ENCODE measurements at places on chromosomes 11 and 22.

DNA sequence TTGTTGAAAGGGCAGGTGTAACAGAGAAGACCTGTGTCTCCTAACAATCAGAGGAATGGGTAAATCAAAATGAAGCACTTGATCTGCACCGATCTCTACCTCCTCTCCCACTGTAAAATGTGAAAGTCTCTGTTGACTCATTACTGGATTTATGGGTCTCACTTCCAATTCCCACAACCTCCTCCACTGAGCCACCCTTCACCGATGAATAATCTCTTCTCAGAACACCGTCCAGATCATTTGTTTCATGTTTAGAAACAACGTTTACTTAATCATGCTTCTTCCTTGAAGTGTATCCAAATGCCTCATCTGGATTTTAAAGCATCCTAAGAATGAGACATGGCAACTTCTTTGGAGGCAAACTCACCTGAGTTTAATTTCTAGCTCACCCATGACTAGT, 643.6 kb downstream of the ETS1 start:
- no peak for DNase-seq

DNA sequence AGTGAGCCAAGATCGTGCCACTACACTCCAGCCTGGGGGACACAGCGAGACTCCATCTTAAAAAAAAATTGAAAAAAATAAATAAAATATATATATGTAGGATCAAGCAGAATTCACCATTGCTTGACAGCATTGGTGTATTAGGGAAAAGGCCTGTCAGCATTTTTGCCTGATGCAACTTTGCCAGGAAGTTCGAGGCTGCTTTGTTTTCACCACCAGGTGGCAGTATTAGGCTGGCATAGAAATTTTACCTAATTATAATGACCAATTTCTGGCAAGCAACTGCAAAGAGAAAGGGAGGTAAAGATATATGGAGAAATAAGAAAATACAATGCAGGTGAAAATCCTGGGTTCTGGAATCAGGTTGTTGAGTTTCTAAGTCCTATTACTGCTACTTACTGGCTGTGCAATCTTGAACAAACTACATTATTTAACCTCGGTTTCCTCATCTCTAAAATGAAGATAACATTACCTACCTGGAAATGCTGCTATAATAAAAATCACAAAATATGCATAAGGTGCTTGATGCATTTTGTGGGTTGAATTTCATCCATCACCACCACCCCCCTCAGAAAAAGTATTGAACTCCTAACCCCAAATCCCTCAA, 24.7 kb downstream of the LAYN start:
- peak; percentile 23 for DNase-seq

DNA sequence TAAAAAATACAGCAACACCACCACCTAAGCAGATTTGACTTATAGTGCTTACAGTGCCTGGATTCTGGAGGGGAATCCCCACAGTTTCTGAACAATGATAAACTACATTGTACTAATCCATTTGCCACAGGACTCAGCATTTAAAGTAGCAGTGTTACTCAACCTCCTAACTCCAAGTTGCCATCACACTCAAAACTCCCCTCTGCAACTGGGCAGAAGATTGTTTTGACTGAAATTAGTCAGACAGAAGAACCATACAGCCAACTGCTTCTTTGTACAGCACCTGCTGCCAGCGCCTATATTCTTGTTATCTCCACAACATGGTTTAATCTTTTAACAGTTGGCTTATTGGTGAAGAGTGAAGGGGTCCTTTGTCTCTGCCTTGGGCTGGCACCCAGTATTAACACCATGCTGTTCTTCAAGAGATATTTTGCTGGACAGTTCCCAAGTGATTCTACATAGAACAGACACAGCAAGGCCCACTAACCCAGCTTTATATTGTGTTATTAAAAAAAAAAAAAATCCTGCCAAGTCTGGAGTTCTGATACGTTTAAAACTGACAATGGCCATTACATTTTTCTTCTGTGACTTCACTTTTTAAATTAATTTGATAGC, 273.2 kb downstream of the DCDC1 start:
- no peak for DNase-seq

DNA sequence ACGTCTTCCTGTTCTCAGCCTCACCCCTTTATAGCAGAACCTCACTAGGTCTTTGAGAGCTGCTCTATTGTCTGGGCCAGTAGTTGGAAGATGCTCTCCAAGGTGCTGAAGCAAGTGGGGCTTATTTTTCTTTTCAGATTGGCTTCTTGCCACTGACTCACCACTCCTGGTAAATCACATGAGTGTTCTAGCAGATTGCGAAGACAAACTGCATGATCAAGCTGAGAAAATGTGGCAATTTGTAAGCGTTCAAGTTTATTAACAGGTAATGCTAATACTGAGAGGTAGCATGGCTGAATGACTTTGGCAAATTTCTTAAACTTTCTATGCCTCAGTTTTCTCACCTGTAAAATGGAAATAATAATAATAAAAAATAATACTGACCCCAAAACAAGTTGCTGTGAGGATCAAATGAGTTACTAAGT, 59.2 kb downstream of the CACNG2 start:
- DNase-seq = no peak

DNA sequence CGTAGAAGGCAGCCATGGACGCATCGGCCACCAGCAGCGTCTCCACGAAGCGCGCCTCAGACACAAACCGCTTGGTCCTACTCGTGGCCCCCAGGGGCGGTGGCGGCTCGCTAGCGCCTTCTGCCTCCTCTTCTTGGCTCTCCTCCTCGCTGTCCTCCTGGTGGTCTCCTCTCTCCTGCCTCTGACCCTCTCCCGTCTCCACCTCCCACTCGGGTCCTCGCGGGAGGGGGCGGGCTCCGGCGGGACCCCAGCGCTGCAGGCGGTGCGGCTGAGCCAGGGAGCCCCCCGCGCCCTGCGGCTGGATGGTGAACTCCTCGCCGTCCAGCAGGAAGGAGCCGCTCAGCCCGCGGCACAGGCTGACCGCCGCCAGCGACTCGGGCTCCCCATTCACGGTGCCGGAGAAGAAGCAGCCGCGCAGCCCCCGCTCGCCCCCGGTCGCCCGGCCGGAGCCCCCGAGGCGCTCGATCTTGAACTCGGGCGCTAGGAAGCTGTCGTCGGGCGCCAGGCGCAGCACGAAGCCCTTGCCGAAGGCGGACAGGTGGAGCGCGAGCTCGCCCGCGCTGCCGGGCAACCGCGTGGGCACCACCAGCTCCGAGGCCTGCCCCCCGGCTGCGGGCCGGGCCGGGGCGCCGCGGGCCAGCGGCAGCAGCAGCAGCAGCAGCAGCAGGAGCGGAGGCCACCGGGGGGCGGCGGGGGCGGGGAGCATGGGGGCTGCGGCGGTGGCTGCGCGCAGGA, 661 bp downstream of the ADAMTS8 start:
- no peak for DNase-seq

DNA sequence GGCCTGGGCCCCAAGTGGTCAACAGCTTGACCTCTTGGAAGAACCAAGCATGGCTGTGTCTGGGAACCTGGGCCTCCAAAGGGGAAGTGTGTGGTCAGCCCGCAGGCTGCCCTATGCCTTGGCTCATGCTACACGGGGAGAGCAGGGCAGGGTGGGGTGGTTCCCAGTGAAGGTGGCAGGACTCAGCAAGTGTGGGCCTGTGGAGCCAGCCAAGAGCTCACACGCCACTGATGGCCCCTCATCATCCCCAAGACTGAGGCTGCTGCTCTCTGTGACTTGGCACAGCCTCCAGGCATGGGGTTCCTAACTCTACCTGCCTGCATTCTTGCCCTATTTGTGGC, 15.9 kb upstream of the DGCR8 start:
- no peak for DNase-seq

DNA sequence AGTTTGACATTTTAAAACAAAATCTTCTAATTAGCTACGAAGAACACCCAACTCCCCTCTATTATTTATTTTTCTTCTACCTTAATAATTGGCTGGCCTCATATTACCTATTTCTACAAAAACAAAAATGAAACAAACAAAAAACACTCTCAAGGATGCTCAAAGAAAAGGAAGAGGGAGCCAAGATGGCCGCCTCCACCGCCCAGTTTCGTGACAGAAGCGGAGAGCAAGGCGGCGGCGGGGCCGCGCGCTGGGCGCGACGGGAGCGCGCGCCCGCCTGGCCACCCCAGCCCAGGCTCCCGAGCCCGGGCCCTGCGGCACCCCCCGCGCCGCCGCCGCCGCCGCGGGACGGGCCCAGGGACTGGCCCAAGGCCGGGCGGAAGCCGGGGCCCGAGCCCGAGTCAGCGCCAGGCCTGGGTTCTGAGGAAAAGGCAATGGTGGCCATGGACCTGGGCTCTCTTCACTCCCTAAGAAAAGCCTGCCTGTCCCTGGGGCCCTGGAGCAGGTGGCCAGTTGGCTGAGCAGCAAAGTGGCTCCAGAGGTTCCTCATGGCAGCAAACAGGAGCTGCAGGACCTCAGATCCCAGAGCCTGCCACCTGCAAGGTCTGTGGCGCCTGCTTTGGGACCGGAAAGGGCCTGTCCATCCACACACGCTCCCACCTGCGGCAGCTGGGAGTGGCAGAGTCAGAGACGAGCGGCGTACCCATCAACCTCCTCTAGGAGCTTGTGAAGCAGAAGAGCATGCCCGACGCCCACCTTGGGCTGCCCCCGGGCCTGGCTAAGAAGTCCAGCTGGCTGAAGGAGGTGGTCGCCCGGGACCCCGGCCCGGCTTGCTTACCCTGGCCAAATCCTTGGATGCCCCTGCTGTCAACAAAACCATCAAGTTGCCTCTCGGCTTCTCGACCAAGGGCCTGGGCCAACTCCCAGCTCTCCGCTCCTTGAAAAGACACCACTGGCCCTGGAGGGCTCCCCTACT, 543.2 kb upstream of the CCDC179 start:
- DNase-seq = no peak

DNA sequence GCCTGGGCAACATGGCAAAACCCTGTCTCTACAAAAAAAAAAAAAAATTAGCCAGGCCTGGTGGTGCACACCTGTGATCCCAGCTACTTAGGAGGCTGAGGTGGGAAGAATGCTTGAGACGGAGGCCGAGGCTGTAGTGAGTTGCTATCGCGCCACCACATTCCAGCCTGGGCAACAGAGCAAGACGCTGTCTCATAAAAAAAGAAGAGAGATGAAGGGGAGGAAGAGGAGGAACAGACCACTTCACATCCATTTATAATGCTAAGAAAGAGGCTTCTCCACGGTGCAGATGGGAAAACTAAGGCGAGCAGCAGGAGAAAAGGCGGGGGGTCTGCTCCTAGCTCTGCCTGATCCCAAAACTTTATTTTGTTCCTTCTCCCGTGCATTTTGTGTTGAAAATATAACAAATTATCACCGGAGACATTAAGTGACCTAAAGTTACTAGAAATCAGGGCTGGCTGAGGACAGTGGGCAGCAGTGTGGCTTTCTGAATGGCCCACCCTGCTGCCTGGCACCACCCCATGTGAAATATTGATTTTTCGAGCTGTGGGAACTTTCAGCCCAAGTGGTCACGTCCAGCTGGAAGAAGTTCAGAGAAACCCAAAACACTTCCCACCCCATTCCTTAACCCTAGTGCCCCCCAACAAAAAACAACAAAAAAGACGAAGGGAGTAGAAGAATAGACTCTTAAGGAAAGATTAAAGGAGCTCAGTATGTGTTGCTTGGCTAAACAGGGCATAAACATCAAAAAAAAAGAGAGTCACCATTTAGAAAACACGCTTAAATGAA, 9.5 kb downstream of the MYH9 start:
- no peak for DNase-seq

DNA sequence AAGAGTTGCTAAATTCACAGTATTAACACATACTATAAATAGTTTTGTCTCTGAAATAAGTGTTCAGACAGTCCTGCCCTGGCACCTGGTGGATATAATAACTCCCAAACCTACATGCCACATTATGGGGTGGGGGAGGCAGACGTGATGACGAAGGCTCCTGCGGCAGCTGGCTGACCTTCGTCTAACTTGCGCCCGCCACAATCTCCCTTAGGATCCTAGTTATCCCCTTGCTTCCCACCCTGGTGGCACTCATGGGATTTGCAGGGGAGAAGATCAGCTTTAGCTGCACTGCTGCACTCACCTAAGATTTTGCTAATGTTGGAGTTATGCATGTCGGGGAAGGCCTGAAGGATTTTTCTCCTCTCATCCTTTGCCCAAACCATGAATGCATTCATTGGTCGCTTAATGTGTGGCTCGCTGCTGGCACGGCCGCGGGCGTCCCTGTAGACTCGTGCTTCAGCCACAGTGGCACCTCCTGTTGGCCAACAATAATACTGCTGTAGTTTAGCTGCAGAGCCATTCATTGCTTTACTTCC, 367.6 kb downstream of the SOX6 start:
- DNase-seq = no peak

DNA sequence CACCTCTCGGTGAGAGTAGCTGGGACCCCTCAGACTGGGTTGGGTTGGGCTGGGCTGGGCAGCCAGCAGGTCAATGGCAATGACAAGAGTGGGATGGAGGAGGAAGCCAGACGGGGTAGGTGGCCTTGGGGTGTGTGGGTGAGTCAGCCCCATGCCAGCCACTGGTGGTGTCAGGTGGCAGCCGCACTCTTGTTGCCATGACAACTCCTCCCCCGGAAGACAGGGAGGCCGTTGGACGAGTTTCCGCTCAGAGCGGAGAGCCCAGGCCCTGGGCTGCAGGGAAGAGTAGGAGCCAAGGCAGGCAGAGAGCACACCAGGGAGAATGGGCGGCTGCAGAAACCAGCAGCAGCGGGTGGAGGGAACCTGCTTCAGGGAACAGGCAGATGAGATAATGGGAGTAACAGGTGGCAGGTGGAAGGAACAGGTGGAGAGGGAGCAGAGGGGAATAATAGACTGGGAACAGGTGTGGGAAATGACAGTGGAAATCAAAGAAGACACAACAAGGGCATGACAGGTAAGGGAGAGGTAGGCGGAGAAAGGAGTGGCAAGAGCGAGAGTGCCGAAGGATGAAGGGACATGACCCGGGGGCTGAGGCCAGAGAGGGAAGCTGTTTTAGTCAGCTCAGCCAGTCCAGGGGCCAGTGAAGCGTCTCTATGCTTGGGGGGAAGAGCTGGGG, 8.7 kb downstream of the SPTBN2 start:
- DNase-seq = no peak

- no peak for DNase-seq
Measured at GRCh38 chr11:368414-369335, 624 bp upstream of the B4GALNT4 start.

DNA sequence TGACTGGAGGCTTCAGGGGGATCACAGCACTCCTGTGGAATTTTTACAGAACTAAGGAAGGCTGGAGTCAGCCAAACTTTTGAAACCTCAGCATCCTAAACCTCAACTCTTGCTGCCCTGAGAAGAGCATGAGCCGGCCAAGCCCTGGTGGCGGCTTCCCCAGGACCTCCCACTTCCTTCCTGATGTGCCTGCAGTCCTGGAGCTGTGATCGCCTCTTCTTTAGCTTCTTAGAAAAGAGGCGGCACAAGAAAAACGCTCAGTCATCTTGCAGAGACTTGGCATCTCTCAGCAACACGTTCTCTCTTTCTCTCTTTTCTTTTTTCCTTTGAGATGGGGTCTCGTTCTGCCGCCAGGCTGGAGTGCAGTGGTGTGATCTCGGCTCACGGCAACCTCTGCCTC, 40.4 kb upstream of the AMPD3 start:
- DNase-seq = no peak

- DNase-seq = no peak
Measured at GRCh38 chr11:1916986-1917522, 2.4 kb upstream of the TNNT3 start.

- DNase-seq = no peak
Measured at GRCh38 chr11:134258577-134258976, 5.2 kb downstream of the ACAD8 start.

All from stimulated activated CD8-positive, alpha-beta memory T cell treated with anti-CD3 and anti-CD28 coated beads, Interleukin-4, amount 100 ng/mL, for 1 hour (primary cell).